ENCODE measurements at places on chromosomes 6 and 20.

DNA sequence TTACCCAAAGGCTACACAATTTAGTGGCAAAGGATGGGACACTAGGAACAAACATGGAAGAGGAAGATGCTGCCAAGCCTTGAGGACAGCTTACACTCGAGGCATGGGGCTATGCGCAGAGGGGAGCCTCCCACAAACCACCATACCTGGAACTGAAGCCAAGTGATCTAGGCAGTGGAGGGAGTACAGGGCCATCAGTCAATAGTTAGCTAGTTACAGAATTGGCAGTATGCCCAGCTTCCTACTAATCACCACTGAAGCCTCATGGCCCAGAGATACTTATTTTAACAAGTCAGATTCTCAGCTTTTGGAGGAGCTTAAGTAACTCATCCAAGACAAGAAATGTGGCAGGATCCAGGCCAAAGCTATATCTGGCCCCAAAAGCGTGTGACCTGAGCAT lies 226.6 kb upstream of the MOCS1 start:
- no peak for DNase-seq

DNA sequence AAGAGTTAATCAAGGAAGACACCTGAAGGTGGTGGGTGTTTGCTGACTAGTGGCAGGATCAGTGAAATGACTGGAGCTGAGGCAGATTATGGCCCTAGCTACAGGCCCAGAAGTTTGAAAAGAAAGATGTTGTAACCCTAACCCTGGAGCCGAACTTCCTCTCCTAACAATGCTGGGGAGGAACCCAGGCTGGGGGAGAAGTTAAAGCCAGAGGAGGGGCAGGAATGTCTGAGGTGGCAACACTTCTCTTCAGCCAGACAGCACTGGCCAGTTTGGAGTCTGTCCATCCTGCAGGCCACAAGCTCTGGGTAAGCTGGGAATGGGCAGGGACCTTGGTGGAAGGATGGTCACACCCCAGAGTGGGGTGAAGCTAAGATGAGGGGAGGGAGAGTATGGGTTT lies at the start of gene LST1:
LST1 (plus strand) TSS at position 270 of the 400 bp plus-strand sequence. CDS start 1,023 bp downstream, outside the sequence.
- DNase-seq = no peak

- DNase-seq = no peak
Observed at GRCh38 chr6:37056439-37057127, 51.1 kb downstream of the FGD2 start.

GRCh38 chr6:169427856-169428255 lies 174.2 kb upstream of the THBS2 start:
- no peak for DNase-seq

GRCh38 chr6:73290435-73290834 lies 27.4 kb upstream of the KHDC1 start:
- no peak for DNase-seq

DNA sequence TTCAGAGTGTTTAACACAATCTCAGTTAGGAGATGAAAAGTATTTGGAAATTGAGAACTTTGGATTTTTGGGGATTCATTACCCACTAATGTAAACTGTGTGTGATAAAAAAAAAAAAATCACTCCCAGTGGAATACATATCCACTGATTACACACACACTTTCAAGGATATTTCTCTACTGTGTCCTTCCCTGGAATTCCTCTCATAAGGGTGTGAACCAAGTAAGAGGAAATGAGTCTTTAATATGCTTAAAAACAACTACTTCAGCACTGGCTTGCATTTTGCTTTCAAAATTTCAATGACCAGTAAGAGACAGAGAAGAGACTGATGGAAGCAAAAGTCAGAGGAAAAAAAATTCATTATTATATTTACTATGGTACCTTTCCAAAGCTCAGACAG lies 24.5 kb upstream of the MYCT1 start:
- DNase-seq = no peak

GRCh38 chr6:107647439-107647948 lies 157.6 kb downstream of the SOBP start:
- DNase-seq = no peak

DNA sequence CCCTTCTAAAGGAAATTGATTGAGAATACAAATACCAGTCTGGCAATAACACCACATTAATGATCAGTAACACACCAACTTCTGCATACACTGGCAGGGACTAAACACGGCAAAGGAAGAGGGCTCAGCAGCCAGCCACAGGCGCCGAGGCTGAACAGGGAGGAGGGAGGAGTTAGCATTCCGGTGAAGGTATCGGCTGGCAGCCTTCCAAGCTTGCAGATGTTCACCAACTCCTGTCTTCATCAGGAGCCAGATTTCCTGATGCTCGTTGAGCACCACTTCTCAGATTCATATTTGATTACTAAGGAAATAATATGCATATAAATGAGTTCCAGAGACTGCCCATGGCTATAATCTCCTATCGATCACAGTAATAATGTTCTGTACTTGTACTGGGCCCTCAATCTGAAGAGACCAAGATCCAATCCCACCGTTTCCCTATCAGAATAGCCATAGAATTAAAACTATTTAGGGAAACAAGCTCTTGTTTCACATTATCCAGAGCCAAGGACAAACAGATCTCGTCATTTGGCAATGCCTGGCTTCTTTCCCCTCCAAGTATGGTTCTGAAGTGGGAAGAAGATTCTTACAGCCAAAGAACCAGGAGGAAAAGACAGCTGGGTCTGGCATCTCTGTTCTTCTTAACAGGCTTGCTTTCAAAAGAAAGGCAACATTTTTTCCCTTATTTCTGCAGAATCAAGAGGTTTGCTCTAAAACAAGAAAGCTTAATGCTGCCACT lies 42.2 kb downstream of the GFOD1 start:
- DNase-seq = no peak

GRCh38 chr6:27422651-27423332 lies 34.2 kb downstream of the ZNF391 start:
- no peak for DNase-seq

DNA sequence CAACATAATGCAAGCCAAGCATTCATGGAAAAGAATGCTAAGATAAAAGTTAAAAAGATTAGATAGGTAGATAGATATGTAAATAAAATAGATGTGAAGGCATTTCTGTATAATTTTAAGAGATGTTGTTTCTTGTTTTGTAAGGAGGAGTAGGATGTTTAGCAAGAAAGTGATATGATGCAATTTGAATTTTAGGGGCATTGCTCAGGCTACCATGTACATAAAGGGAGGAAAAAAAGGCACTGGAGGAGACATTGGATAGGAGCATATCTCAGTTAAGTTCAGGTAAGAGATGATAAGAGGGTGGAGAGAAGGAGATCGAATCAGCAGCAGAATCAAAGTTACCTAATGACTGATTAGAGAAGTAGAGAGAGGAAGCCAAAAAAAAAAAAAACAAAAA lies 194.7 kb downstream of the TENT5A start:
- DNase-seq = no peak

GRCh38 chr20:4961746-4962145 lies 39.6 kb downstream of the SLC23A2 start:
- DNase-seq = no peak

DNA sequence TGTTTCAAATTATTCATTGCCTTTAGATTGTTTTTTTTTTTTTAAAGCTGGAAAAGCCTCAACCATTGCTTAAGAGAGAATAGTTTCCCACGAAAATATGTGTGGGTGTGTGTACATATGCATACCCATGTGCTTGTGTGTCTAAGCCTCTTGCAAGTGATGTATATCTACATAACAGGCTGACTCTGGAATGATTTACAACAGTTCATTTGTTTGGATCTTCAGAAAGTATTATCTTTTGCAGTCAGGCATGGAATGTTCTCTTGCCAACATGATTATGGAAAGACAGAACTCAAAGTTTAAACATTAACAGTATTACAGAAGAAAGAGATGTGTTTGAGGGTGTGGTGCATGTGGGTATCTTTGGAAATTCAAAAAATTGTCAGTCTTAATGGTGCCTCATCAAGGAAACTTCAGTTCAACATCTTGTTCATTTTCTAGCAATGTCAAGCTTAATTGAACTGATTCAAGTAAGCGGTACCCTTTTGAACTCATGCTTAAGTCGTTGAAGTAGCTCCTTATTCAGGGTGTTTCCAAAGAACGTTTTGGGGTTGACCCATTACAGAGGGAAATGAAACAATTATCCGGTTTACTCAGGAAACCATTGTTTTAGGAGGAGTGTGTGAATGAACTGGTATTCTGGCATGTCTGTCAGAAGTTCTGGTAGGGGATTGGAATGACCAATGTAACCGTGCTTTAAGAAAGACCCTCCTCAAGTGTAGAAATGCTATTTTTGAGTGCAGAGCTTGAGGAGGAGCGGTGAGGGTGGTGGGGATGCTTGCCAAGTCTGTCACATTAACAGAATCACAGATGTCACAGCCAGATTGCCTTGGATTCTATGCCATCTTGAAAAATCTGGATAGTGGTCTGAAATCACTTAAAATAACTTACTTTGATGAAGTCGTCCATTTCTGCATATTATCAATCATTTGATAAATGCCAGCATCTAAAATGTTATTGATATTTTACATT lies 60.3 kb downstream of the ADGRG6 start:
- no peak for DNase-seq

GRCh38 chr6:17601386-17601703 lies 1.2 kb downstream of the FAM8A1 start:
- DNase-seq = no peak
